Activated naive CD4-positive, alpha-beta T cell (primary cell): ENCODE measurements at places on chromosomes 3 and 15.

DNA sequence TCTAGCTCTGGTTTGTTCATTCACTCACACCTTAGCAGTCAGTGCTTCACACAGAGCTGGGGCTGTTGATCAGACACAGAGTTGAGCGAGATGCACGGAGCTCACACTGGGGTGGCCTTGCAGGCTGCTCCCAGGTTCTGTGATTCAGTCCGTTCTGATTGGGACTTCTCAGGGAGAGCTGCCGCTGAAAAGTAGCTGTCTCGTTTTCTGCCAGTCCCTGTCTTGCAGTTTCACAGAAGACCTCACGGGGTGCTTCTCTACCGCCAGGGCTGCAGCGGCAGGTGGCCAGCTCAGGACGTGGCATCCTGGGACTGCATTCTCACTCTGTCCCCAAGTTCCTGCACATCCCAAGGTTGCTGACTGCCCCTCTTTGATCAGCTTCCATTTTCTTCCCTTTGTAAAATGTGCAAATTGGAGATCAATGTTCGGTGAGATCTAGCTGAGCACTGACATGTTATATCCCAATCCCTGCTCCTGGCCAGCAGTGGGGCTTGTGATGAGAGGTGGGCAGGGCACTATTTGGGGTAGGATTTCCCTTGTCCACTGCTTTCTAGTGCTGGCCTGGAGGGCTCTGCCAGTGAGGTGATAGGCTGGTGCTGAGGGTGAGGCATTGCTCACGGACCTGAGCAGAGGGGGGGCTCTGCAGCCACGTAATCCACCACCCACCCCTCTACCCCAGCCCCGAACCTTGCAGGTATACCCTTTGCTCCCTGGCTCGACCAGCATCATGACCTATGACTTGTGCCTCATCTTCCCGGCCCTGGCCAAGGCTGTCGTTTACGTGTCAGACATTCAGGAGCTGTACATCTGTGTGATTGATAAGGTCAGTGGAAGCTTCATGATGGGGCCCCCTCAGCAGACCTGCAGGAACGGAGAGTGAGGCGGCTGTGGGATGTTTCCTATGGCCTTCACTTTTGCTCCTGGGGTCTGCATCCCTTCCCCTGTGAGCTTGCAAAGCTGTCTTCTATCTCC lies 5.3 kb upstream of the TXNRD3 start:
- no peak for DNase-seq

GRCh38 chr3:179279837-179280236 lies 28.9 kb upstream of the KCNMB3 start:
- DNase-seq: no peak

GRCh38 chr3:185488465-185488864 lies 10.4 kb downstream of the TMEM41A start:
- DNase-seq: no peak

DNA sequence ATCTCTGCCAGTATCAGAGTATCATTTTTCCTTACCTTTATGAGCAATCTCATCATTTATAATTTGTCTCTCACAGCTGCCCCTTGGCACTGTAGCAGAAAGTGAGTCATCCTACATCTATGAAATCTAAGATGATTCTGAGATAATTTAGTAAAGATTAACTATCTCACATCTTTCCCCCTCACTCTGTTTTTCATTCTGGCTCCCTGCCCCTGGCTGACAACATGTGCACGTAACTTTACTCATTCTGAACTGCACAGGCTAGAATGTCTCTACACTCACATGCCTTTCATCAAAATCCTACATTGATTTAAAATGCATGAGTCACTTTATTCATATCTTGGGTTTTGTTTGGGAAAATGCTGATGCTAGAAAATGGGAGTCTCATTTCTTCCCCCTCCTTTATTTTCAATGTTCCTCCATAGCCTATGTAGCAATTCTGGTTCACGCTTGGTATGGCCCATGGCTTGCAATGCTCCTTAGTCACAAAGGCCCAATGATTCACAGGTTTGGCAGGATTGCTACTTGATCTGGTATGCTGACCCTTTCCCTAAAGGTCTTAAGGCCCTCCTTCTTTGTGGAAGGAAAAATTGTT lies 838.5 kb downstream of the TUSC7 start:
- no peak for DNase-seq

- DNase-seq: no peak
Measured at GRCh38 chr3:70833239-70833960, 521.0 kb upstream of the MDFIC2 start.
